Large intestine (tissue), 12 donors: ENCODE measurements at places on chromosomes 5 and 9. TPM values are rescaled to one million over a fixed set of nuclear protein-coding genes. Genes with fewer than 3 reads are reported as not detected.

The DIRAS2 gene
- 2.4 TPM for polyA plus RNA-seq

GRCh38 chr5:285991-286557 is 14.6 kb downstream of the PDCD6 start:
- DNase-seq, result no peak

DNA sequence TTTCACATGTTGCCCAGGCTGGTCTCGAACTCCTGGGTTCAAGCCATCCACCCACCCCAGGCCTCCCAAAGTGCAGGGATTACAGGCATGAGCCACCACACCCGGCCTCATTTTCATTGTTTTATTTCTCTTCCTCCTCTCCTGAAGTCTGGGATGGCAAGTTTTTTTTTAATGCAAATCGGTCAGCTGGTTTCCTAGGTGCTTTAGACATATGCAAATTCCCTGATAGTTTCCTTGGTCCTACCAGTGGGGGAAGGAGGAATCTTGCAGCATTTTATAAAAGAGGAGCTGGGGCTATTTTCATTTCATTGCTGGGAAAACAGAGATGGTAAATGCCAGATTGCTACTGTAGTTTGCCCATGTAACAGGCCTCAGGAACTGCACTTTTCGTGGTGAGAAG is 179.4 kb downstream of the ACTL7B start:
- DNase-seq, result no peak

GRCh38 chr9:125888211-125888610 is 141.0 kb downstream of the PBX3 start:
- no peak for DNase-seq

- no peak for DNase-seq
These were observed 74.1 kb upstream of the CPEB4 start for GRCh38 chr5:173814053-173814452.

- no peak for DNase-seq
These were observed 70.8 kb upstream of the STARD4 start for GRCh38 chr5:111582993-111583601.
